ENCODE measurements at places on chromosomes 1 and 21.
A peak's percentile ranks its signal among the peaks of the same experiment; 100 is the strongest.

GRCh38 chr1:100152271-100152670 lies 19.3 kb downstream of the TRMT13 start:
- DNase-seq, result no peak

DNA sequence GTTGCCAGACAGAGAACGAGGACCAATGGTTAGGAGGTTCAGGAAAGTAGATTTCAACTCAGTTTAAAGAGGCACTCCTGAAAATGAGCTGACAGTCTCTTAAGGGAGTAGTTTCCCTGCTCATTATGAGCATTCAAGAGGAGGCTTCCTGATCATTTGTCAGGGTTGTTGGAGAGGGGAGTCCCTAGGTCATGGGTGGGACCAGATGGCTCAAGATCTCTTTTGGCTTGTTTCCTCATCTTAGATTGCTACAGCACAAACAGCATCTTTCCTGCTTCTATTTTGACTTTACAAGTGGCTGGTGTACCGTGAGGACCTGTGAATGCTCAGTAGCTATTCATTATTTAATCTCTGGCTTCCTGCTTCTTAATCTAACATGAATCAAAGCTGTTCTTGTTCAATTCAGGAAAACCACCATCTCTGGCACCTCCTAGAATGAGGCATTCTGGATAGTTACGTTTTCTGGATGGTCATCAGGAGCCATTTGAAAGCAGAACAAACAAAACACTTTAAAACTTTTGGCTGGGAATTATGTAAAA lies 47.6 kb downstream of the PEX14 start:
- DNase-seq, result no peak

DNA sequence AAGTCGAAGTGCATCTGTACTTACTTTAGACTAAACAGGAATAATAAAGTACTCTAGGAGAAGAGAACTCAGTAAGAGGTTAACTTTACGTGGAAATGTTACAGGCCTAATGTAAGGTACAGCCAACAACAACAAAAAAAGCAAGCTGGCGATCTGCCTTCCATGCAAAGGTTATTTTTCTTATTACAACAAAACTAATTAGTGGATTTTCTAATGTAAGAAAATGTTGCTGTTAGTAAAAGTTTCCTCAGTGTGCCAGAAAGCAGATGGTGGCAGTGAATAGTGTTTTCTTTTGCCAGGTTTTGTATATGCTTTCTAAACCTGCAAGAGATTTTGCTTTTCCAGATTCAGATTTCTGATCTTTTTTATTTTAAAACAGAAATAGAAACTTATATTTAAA lies 179.2 kb downstream of the NFIA start:
- DNase-seq, result no peak

- peak; percentile 13 for DNase-seq
These were observed 364.8 kb upstream of the SGIP1 start for GRCh38 chr1:66168948-66169671.

DNA sequence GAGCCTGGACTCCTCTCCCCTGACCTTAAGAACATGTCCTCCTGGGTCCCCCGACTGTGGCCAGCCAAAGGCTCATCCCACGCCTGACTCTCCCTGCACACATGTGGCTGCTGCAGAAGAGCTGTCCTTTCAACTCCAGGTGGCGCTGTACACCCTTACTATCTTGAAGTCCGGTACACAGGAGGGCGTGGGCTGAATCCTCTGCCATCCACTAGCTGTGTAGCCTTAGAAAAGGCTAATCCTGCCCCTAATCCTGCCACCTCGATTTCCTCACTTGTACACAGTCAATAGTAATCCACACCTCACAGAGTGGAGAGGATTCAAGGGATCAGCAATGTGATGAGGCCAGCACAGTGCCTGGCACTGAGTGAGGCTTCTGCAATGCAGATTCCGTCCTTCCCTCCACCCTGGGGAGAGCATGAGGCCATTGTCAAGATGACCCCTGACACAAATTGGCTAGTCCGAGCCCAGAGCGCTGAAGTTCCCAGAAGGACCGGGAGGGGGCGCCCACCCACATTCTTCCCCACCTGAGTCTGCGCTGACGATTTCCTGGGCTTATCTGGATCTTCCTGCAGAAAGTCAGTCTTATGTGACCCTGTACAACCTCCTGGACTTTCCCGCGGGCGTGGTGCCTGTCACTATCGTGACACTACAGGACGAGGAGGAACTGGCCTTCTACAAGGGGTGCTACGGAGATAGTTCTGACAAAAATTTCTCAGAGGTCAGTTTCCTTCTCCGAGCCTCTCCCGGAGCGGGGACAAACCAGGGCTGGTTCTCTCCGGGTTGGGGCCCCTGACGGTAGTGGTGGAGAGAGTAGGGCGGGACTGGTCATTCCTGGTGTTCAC lies 47.1 kb upstream of the DMBX1 start:
- DNase-seq, result peak; percentile 88

- DNase-seq, result peak; percentile 47
These were observed 110.4 kb downstream of the PPIAL4G start for GRCh38 chr1:148372731-148373130.

DNA sequence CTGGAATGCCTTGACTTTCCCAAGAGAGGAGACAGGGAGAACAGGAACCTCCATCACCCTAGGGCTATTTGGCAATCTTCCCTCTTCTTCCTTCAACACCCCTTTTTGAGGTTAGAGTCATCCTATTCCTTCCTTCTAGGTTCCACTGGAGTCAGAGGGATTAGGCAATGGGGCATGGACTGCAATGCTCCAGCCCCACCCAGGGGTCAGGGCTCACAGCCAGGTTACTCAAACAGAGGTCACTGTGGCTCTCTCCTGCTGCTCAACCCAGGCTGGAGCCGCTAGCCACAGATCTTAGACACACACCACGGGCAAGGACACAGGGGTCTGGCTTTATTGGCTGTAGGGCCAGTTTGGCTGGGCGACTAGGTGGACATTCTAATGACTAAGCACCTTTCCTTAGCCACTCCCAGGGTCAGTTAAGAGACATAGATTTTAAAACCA lies 145.5 kb upstream of the NRIP1 start:
- peak; percentile 27 for DNase-seq

- no peak for DNase-seq
These were observed 184.1 kb upstream of the DUSP10 start for GRCh38 chr1:221925947-221926346.

- no peak for DNase-seq
These were observed 621.7 kb downstream of the LMO4 start for GRCh38 chr1:87950369-87950768.

GRCh38 chr1:179714159-179714558 lies 28.9 kb upstream of the FAM163A start:
- DNase-seq, result no peak

GRCh38 chr1:190619724-190620123 lies 142.1 kb upstream of the BRINP3 start:
- peak; percentile 15 for DNase-seq

GRCh38 chr1:113456967-113457366 lies 66.7 kb downstream of the MAGI3 start:
- DNase-seq, result peak; percentile 95

DNA sequence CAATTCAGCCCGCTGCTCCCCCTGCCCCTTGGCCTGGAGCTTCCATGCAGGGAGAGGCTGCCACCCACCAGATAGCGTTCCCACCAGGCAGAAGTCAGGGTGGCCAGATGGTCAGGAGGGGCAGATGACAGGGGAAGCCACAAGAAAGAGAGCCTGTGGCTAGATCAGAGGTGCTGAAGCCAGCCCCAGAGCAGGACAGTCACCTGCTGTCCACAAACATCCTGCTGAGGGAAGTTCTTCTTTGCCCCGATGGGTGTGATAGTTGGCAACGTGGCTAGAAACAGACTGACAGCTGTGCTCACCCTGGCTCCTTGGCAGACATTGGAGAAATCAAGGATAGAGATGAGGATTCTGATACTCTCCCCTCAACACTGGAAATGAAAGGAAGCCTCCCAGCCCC lies 27.2 kb upstream of the SRP9 start:
- no peak for DNase-seq

GRCh38 chr1:214295934-214296333 lies 15.0 kb downstream of the SMYD2 start:
- no peak for DNase-seq

DNA sequence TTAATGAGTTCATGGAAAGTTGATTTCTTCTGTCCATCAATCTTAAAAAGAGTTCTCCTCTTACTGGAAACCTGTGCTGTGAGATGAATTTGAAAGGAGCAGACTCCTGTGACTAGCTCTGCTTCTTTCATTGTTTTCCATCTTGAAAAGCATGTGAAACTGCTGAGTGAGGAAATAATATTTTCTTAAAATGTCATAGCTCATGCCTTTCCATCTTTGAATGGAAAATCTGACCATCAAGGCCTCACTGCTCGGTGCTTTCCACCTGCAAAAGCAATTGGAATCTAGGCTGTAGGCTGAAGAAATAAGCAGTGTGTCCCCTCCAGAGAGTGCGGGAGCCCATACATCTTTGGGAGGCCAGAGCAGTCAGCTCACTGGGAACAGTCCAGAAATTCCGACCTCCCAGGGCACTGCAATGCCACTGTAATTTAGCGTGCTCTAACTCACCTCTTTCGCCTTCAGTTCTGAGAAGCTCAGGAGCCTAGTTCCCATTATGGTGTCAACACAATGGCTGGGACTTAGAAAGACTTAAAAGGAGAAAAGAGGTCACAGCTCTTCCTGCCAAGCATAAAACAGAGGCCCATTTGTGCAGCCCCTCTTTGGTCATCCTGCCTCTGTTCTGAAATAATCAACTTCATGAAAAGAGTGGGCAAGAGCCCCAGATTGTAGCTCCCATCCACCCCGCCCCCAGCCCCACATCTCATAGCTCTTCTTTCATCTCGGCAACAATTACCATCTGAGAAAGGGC lies 50.4 kb upstream of the F3 start:
- DNase-seq, result no peak

- DNase-seq, result no peak
These were observed 55.5 kb upstream of the GADD45A start for GRCh38 chr1:67629370-67630075.

DNA sequence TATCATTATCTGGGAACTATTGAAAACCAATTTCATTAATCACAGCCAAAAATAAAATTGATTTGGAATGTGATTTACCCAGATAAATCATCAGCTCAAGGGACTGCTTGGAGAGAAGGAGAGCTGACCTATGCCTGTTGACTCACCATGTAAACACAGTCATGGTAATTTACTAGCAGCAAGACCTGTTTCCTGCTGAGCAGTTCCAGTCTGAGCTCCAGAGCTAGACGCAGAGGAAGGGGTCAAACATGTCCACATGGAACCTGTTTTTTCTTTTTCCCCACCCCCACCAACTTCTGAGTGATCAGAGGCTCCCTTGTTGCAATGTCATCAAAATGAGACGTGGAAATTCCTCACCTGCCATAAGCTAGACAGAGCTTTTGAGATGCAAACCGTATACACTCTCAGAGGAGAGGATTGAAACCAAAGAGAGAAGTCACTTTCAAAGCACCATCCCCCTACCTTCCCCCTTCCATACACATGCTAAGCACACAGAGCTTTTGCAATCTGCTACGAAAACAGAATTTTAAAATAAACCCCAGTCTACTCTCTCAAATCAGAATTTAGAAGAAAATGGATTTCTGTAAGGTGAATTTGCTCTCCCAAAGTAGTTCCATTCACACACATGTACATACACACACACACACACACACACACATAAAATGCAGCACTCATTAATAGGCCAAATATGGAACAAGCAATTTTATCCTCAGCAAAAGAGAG lies 55.9 kb upstream of the PTGFRN start:
- DNase-seq, result peak; percentile 97

Measured in choroid plexus epithelial cell (primary cell).